Stimulated activated CD4-positive, alpha-beta T cell treated with anti-CD3 and anti-CD28 coated beads, Interleukin-1b, Interleukin-23, amount 100 ng/mL, for 4 hours (primary cell): ENCODE measurements at places on chromosomes 4 and X.

- no peak for DNase-seq
These were observed 25.3 kb upstream of the HERC6 start for GRCh38 chr4:88353324-88353723.

DNA sequence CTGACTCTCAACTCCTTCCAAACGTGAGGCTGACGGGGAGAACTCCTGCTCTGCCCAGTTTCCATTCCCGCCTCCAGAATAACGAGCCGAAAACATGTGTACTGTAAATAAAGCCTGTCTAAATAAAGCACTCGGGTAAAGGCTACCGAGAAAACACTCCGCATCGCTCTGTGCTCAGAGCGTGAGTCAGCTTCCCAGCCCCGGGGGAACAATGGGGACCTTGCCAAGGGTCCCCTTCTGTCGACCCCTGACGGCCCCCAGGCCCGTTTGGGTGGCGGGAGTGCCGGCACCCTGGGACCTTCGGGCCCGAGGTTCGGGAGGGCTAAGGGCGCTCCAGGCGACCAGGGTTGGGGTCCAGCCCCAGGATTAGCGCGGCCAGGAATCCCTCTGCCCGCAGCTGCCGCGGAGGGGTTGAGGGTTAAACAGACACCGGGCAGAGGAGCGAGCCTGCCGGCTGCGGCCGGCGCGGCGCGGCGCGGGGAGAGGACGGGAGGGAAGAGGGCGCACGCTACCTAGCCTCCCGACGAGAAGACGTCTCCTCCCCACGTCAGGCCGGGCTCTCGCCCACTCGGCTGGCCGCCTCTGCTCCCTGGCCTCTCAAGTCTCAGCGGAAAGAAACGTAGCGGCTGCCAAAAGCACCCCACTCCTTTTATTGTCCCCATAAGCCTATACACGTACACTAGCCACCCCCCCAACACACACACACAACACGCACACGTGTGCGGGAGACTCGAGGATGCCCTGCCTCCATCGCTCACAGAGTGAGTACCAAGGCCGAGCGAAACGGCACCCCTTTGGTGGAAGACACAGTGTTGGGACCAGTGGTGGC lies 85.5 kb downstream of the BCOR start:
- no peak for DNase-seq

DNA sequence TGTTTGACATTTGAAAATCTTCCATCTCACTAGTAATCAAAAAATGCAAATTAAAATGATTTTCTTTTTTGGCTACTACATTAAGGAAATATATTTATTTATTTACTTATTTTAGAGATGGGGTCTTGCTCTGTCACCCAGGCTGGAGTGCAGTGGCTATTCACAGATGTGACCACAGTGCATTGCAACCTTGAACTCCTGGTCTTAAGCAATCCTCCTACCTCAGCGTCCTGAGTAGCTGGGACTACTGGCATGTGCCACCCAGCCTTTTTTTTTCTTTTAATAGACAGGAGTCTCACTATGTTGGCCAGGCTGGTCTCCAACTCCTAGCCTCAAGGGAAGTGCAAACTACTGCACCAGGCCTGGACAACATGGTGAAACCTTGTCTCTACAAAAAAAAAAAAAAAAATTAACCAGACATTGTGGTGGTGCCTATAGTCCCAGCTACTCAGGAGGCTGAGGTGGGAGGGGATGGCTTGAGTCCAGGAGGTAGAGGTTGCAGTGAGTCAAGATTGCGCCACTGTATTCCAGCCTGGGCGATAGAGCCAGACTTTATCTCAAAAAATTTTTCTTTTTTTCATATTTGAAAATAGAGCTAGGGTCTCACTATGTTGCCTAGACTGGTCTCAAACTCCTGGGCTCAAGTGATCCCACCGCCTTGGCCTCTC lies 4.4 kb upstream of the SMIM14 start:
- no peak for DNase-seq

GRCh38 chr4:76206222-76206942 lies 7.2 kb downstream of the SCARB2 start:
- no peak for DNase-seq

DNA sequence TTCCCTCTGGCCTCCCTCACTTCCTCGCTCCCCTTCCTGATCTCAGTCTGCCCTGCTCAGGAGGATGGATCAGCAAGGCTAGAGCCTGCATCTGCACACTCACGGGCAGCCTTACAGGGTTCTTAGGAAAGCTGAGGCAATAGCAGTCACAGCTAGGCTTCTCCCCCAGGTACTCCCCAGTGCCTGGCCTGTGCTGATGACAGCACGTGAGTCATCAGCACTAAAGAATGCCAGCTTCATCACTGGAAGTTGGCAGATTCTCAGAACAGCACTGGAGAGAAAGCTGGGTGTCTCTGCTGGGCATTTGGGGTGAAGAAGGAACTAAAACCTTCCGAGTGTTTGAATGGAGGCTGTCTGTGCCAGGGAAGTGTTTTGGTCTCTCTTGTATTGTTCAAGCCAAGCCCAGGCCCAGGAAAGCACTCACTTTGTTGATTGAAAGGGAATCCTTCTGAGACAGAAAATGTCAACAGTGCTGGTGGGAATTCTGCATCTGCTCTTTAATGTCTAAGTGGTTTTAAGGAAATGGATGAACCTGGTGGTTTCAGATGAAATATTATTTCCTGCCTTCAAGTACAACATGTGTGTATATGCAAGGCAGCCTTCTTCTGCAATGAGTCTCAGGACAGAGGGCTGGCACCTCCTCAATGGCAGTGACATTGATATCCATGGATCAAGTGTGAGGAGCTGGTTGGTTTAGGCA lies 73.0 kb upstream of the SCOC start:
- DNase-seq, result no peak
